GM12891 (cell line): ENCODE measurements at places on chromosomes 4 and X.

- DNase-seq, result peak; percentile 20
Measured at GRCh38 chrX:123830309-123830708, 29.5 kb upstream of the XIAP start.

DNA sequence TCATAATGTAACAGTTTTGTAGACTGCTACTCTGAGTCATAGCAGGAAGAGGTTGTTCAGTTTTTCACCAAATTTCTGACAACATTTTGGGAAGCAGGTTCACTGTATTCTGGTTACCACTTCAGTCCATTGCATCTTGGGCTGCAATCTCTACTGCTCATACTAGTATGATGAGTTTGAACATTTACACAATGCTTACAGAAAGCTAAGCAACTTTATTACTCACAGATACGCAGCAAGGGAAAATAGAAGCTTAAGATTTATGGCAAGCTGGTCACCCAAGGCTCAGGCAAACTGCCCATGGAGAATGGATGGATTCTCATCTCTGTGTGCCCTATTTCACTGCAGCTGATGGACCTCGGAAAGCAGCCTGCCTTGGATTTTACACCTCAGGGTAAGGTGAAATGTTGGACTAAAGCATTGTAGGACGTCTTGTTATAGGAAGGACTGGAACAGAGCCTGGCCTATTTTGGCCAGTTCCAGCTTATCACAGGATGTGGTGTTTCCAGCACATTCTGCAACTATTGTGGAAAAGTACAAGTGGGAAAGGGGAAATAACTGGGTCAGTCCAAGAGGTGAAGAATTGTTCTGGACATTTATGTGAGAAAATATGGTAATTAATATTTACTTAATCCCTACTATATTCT lies 887.1 kb upstream of the AGA start:
- no peak for DNase-seq

DNA sequence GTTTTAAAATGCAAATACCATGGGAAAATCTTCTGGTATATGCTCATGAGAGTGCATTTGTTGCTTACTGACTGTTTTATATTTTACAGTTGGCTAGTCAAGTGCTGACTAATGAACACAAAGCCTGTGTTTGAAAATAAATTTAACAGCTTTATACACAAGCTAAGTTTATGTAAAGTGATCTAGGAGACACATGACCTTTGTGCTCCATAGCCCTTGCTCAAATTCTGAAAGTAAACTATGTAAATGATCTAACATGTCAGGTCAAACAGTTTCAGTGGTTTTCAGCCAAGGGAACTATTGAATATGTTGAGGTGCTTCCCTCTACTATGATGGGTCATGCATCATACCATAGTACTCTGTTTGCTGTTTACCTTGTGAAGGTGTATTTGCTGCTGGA lies 36.7 kb downstream of the DIAPH2 start:
- peak; percentile 1 for DNase-seq

- DNase-seq, result no peak
Measured at GRCh38 chr4:38914854-38915253, 47.2 kb downstream of the FAM114A1 start.

DNA sequence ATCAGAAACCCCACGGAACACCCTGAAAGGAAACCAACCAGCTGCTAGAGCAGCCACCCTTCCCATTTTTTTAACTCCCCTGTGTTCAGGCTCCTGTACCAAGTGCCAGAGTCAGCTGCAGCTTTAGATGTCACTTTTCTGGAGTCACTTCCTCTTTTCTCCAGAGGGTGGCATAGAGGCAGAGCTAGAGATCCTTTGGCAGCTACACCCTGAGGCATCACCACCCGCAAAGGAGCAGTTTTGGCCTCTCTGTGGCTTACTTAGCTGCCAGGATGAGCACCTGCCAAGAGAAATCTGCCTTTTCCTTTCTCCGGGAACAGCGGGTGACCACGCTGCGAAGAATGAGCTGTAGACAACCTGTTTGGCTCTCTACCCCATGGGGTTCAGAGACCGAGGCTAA lies 58.0 kb upstream of the CHRDL1 start:
- DNase-seq, result no peak

GRCh38 chr4:4941751-4942150 lies 77.5 kb downstream of the CYTL1 start:
- DNase-seq, result no peak

- DNase-seq, result no peak
Measured at GRCh38 chrX:9278475-9279233, 186.2 kb upstream of the TBL1X start.

DNA sequence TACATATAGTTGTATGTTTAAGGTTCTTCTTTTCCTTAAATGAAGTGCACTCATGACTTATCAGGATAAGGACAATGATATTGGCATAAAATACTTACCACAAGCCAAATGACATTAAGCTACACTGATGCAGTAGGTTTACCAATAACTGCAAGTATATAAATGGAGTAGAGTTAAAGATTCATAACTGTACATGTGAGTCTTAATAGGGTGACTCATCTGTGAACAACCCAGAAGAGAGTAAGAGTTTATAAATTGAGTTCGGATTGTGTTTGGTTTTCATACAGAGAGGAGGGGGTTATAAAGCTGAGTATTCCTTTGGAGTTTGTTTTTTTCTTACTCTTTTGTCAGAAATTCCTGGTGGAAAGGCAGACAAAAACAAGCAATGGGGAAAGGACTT lies 144.8 kb downstream of the TLL1 start:
- no peak for DNase-seq

GRCh38 chr4:155667568-155668511 lies 1.2 kb downstream of the GUCY1A1 start:
- peak; percentile 17 for DNase-seq

GRCh38 chr4:102400898-102401297 lies 55.6 kb upstream of the SLC39A8 start:
- DNase-seq, result no peak

- DNase-seq, result no peak
Measured at GRCh38 chr4:8377103-8378075, 63.1 kb downstream of the ACOX3 start.

DNA sequence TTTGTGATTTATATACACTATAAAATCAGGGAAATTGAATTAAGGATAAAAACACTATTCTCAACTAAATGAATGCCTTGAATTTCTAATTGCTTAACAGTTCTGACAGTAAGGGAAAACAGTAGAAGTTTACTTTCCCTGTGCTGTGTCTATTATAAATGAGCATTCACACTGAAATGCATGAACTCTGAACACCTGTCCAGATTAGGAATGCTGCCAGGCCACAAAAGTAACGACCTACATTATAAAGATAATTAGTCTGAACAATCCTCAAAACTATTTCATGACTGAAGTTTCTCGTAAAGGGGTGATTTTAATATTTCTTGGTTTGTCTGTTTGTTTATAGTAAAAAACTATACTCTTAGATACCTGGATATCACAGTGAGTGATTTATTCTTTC lies 2.0 kb downstream of the NDST3 start:
- no peak for DNase-seq

- DNase-seq, result no peak
Measured at GRCh38 chr4:110354460-110354859, 121.5 kb upstream of the ENPEP start.

DNA sequence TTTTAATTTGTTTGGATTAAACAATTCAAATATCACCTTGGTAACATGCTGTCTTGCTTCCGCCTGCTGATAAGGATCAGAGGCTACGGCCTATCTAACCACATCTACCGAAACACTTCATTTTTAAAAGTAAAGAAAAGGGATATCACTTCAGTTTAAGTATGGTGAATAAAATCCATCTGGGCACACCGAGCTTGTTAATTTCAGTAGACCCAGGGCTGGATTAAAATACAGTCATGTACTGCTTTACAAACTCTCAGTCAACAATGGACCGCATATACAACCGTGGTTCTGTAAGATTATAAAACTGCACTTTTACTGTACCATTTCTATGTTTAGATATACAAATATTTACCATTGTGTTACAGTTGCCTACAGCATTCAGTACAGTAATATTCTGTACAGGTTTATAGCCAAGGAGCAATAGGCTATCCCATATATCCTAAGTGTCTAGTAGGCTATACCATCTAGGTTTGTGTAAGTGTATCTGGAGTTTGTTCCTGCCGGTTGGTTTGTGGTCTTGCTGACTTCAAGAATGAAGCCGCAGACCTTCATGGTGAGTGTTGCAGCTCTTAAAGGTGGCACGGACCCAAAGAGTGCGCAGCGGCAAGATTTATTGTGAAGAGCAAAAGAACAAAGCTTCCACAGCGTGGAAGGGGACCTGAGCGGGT lies 40.0 kb downstream of the SEPTIN11 start:
- no peak for DNase-seq

DNA sequence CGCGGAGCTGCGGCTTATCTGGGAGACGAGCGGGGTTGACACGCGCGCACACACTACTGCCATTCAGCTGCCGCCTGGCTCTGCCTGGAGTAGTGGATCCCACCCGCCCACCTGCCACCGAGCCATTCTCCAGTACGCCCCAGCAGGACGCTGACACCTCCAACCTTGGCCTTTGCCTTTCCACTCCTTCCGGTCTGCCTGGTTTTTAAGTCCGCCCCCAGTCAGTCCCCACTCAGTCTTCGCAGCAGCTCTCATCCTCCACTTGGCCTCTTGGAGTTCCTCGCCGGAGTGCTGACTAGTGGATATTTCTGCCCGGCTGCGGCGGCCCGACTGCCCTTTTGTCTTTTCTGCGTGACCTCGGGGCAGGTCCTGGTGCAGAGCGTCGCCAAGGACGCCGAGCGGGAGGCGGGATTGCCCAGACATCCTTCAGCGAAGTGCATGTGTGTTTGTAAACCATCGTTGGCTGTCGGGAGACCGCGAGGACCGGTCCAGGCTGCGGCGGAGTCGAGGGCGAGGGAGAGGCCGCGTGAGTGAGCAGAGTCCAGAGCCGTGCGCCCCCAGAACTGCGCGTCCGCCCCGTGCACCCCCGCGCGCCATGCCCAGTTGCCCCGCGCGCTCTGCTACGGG lies 1.1 kb downstream of the SLIT2 start:
- DNase-seq, result peak; percentile 8

DNA sequence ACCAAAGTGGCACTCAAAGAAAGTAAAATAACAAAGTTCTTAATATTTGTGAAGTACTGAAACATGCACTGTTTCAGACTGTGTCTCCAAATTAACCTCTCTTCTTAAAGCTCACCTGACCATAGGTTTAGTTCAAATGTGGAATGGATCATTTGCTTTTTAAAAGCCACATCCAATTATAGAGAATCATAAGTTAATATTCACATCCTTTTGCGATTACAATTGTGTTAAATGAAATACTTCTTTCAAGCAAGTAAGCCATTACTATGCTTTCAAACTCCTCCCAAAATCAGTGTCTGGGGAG lies 95.3 kb upstream of the PTPN13 start:
- DNase-seq, result no peak

- DNase-seq, result no peak
Measured at GRCh38 chr4:26858035-26858918, 2.4 kb upstream of the STIM2 start.

DNA sequence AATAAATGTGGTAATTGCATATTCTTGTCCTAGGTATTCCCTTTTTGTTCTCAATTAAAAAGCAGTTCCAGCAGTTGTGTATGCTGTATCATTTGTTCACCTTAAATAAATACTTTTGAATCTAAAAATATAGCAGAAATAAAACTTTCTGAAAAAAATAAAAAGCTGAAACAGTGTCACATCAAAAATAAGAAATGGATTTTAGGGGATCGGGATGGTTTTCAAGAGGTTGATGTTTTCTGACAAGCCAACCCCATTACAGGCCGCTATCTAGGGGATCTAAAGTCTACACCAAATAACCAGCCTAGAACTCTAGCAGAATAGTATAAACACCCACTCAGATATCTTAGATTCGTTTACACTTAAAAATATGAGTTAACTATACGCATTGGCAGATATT lies 95.4 kb upstream of the MAML3 start:
- DNase-seq, result no peak

GRCh38 chr4:123876671-123877101 lies 480.1 kb downstream of the SPRY1 start:
- DNase-seq, result no peak

- no peak for DNase-seq
Measured at GRCh38 chr4:31851946-31852345, 1131.8 kb downstream of the PCDH7 start.

- DNase-seq, result peak; percentile 4
Measured at GRCh38 chr4:174707051-174707676, 121.9 kb downstream of the GLRA3 start.

DNA sequence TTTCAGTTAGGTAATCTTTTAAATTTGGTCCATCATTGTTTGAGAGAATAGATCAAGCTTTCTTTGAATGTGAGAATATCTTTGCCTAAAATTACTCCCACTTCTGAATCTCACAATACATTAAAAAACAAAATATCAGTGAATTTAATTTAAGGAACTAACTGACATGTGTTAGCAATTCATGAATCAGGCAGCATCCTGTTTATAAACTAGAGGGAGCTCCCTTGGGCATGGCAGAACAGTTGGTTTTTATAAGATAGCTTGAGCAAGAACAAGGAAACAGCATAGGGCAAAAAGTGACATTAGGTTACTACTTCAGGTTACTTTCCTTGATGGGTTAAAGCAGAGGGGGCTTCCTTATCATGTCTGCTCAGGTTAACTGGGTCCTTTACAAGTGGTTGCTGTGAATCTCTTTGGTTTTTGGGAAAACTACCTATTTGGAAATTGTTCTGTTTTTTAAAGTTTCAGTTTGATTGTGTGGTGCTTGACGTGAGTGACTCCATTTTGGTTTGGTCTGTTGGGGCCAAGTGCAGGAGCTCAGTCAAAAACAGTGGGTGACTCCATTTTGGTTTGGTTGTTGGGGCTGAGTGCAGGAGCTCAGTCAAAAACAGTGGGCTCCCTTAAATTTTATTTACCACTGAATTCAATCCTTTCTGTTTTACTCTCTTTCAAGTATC lies 68.0 kb downstream of the PPEF2 start:
- no peak for DNase-seq

DNA sequence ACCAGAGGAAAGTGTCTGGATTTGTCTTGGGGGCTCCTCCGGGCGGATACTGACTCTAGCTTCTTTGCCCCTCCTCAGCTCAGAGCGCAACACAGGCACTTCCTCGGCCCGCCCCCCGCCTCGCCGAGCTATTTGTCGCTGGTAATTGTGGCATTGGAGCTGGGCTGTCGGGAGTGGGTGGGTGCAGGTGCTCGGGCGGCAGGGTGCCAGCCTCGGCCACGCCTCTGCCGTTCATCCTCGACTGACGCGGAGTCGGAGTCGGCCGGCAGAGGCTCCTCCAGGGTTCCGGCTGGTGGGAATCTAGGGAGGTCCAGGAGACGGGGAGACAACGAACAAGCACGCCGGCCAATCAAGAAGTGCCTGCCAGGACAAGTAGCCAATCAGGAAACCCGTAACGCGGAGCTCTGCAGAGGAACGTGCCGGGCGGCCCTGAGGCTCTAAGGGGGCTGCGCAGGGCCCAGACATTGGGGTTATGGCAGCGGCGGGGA lies 3.9 kb upstream of the SYN1 start:
- no peak for DNase-seq

DNA sequence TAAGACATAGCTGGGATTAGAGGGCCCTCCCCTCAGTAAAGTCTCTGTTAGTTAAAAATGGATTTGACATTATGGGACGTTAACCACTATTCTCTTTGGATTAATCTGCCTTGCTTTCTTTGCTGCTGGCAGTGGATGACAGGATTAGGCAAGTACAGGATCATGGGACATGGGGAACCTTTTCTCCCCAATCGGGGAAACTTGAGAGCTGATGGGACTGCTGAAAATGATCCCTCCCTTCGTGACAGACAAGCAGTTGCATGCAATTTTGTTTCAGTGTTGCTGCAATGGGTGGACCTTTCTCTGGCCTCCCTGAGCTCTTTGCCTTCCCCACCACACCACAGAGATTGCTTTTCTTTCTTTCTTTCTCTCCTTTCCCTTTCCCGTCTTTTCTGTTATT lies 120.2 kb upstream of the BANK1 start:
- DNase-seq, result no peak
